ENCODE measurements at places on chromosomes 3 and 15.
A peak's percentile ranks its signal among the peaks of the same experiment; 100 is the strongest.

DNA sequence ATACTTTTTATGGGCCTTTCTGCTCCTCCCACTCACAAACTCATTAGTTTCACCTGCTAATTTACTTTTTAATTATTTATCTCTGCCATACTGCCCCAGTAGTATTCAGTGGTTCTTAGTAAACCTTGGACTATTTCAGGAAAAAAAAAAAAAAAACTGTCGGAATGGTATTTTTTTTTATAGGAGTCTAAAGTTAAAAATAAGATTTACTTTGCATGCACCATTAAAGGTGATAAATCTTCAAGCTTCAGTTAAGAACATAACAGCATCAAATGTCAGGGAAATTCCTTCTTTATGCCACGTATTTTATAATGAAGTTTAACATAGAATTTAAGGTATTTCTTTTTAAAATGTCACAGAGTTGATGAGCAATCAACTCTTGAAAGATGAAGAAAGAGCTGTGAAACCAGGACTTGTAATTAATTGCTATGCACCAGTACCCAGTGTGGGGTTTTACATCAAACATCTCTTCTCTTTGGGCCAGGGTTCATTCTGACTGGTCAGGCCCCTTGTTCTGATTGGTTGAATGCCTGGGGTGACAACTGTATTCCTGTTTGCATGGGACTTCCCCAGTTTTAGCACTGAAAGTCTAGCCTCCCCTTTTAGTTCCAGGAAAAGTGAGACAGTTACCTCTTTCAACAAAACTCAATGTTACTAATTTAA, 40.3 kb upstream of the PTPRG start:
- DNase-seq: no peak

- no peak for DNase-seq
Observed at GRCh38 chr3:68088216-68088615, 433.8 kb upstream of the SUCLG2 start.

- DNase-seq: no peak
Observed at GRCh38 chr15:96801576-96802150, 471.2 kb downstream of the NR2F2 start.

GRCh38 chr3:99753268-99753975, 64.2 kb upstream of the CMSS1 start:
- peak; percentile 81 for DNase-seq

DNA sequence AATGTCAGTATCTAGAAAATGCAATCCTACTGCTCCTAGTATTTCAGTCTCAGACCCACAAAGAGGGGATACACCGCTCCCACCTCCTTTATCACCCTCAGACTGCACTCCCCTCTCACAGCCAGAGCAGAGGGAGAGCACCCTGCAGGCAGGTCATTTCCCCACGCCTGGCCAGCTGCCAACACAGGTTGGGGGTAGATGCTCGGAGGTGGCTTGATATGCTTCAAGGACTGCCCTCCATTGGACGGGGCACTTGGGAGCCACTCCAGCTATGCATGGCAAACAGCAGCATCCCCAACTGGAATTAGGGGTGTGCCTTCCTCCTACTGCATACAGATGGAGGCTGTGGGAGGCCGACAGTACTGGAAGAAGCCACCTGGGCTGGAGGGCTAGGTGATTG, 41.9 kb downstream of the TMEM266 start:
- no peak for DNase-seq
